SW480 (cell line): ENCODE measurements at places on chromosomes 5 and 9.

DNA sequence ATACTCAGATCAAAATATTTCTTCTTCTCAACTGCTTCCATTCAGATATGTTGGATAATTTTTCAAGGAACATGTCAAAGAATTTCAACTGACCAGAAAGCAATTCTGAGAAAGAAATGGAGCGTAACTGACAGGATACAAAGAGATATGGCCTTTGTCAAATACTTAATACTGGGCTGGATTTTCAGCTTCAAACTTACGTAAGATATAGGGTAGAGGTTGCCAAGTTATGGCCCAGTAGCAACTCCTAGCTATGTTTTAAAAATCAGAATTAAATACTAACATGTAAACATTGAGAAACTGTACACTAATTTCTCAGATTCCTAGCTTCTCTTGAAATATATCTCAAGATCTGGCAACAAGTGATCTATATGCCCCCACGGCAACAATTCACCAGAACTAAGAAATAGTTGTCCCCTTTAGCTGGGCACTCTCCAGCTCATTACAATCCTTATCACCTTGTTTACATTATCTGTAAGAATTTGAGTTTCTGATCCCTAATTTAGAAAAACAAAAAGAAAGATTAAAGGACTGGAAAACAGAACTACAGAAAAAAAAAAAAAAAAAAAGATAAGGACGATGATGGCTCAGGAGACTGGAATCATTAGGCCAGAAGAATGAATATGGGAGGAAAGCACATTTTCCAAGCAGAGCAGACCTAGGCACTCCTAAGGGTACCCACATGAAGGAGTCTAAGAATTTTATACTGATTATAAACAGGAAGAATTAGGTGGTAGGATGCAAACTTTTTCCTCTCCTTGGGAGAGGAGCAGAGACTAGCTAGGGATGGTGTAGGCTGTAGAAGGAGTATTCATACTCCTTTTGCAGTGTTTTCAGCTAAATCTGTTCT lies 23.0 kb downstream of the INIP start:
- no peak for DNase-seq

GRCh38 chr9:97703437-97704344 lies 6.6 kb upstream of the XPA start:
- DNase-seq: peak; percentile 94

DNA sequence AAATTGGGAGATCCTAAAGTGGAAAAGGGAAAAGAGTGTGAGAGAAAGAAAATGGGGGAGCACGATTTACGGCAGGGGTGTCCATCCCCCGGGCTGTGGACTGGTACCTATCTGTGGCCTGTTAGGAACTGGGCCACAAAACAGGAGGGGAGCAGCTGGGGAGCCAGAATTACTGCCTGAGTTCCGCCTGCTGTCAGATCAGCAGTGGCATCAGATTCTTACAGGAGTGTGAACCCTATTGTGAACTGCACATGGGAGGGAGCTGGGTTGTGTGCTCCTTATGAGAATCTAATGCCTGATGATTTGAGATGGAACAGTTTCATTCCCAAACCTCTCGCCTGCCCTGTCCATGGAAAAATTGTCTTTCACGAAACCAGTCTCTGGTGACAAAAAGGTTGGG lies 108.3 kb upstream of the ADAMTSL1 start:
- DNase-seq: no peak

DNA sequence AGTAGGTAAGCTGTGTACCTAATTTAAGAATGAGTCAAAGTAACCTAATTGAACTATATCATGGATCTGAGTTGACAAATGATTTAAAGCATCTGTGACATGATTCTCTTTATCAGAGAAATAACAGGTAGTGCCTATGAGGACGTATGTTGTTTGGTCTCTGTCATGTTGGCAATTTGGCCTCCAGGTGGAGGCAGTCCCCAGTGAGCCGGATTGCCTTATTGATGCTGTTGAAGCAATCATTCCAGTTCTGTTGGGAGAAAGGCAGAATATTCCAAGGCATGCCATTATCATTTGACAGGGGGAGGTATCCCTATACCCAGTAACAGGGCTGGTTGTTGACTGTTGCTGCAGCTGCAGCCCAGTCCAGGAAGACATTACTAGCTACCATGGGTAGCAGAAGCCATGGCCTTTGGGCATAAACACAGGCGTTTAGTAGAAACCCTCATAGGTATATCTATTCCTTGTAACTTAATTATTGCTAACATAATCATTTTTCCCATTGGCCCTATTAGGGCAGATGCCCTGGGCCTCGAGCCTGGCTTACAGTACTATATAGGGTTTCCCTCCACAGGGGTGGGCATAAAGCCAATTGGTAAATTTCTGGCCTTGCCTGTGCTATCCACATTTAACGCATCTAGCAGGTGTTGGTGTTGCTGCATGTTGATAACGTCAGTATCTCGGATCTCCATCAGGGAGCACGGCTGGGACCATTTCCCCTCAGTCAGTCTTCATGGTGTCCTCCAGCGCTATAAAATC lies 12.2 kb upstream of the SLC22A4 start:
- no peak for DNase-seq

DNA sequence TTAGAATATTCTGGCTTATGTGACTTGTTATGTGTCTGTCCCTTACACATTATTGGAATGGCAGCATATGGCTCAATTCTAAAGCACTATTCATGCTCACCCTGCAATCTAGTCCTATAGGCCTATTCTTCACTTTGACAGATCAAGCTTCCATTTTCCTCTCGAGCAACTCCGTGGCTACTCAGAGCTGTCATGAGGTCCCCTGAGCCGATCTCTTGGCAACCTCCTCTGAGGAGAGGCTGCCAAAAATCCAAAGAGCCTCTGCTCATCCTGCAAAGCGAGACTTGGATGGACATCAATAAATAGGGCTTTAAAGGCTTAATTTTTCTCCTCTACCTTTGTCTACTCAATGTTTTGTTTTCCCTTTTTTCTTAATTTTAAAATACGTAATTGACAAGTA lies 163.8 kb downstream of the GABRB2 start:
- DNase-seq: no peak

- DNase-seq: no peak
Measured at GRCh38 chr9:77010527-77010926, 8.9 kb upstream of the FOXB2 start.

DNA sequence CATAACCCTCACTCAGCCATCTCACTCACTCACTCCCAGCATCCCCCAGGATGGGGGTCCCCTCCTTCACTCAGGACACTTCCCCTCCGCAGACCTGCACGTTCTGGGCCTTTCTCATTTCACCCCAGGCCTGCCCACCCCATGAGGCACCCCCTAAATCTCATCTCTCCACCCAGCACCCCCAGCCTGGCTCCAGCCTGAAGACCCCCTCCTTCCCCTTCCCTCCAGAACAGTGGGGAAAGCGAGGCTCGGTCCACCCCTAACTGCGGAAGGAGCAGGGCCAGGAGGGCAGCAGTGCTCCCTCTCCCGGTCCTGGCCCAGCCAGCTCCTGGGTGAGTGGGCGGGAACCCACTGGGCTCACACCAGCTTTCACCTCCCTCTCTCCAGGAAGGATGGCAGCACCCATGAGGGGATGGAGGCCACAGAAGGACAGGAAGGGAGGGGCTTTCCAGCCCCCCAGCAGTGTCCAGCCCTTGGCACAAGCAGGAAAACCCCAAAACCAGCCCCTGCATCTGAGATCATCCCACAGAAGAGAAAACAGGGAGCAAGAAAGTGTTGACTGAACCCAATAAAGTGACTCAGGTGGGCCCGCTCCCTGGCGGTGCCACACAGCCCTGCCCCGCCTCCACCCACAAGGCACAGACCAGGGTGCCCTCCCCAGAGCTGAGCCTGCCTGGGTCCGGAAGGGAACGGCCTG lies 55.0 kb downstream of the LRSAM1 start:
- DNase-seq: no peak

GRCh38 chr5:159456722-159457465 lies 126.6 kb upstream of the IL12B start:
- peak; percentile 24 for DNase-seq

DNA sequence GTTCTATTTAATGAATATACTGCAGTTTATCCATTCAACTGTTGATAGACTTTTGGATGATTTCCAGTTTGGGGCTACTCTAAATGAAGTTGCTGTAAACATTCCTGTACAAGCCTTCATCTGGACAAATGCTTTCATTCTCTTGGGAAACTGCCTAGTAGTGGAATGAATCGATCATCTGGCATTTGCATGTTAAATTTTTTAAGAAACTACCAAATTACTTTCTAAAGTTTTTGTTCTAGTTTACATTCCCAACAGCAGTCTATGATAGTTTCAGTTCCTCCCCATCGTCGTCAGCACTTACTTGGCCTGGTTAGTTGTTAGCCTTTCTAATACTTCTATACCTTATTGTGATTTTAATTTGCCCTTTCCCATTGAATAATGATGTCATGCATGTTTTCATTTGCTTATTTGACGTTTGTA lies 306.3 kb downstream of the FER start:
- DNase-seq: no peak

GRCh38 chr9:6675268-6675667 lies 29.7 kb upstream of the GLDC start:
- no peak for DNase-seq

DNA sequence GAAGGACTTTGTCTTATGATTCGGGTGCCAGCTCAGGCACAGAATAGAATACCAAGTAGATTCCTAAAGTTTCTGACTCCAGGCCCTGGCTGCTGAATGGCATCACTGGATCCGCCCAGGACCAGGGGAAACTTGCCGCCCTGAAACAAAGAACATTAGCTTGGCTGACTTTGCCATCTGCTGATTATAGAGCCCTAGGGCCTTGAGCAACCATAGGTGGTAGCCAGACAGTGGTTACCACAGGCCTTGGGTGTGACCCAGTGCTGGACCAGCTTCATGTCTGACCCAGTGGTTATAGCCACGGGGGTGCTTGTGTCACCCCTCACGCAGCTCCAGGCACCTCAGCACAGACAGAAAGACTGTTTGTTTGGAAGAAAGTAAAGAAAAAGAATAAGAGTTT lies 62.7 kb downstream of the SSBP2 start:
- DNase-seq: no peak

GRCh38 chr5:17249029-17249634 lies 31.7 kb downstream of the BASP1 start:
- peak; percentile 44 for DNase-seq

DNA sequence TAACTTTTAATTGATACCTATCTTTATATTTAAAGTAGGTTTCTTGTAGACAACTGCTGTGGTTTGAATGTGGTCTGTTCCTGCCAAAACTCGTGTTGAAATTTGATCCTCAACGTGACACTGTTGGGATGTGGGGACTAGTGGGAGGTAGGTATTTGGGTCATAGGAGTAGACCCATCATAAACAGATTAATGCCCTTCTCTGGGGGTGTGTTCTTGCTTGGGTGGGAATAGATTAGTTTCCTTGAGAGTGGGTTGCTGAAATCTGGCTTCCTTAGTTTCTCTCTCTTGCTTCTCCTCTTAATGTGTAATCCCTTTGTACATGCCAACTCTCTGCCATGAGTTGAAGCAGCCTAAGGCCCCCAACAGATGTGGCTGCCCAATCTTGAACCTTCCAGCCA lies 34.6 kb upstream of the IPPK start:
- DNase-seq: no peak

GRCh38 chr9:21677834-21678233 lies 124.6 kb upstream of the MTAP start:
- DNase-seq: peak; percentile 17

- no peak for DNase-seq
Measured at GRCh38 chr5:155746367-155747038, 580.5 kb upstream of the SGCD start.

- DNase-seq: no peak
Measured at GRCh38 chr5:138440159-138441073, 1.6 kb downstream of the REEP2 start.

DNA sequence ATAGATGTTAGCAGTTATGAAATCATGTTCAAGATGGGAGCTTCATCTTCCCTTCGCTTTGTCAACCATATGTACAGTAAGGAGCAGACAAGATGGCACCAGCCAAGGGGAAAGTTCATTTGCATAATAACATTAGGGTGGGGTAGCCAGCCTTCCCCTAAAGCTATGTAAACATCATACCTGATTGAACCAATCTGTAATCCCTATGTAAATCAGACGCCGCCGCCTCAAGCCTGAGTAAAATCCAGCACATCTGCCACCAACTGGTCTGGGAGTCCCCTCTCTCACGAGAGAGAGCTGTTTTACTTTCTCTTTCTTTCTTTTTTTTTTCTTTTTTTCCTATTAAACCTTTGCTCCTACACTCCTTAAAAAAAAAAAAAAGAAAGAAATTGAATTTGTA lies 30.8 kb upstream of the REEP2 start:
- no peak for DNase-seq

DNA sequence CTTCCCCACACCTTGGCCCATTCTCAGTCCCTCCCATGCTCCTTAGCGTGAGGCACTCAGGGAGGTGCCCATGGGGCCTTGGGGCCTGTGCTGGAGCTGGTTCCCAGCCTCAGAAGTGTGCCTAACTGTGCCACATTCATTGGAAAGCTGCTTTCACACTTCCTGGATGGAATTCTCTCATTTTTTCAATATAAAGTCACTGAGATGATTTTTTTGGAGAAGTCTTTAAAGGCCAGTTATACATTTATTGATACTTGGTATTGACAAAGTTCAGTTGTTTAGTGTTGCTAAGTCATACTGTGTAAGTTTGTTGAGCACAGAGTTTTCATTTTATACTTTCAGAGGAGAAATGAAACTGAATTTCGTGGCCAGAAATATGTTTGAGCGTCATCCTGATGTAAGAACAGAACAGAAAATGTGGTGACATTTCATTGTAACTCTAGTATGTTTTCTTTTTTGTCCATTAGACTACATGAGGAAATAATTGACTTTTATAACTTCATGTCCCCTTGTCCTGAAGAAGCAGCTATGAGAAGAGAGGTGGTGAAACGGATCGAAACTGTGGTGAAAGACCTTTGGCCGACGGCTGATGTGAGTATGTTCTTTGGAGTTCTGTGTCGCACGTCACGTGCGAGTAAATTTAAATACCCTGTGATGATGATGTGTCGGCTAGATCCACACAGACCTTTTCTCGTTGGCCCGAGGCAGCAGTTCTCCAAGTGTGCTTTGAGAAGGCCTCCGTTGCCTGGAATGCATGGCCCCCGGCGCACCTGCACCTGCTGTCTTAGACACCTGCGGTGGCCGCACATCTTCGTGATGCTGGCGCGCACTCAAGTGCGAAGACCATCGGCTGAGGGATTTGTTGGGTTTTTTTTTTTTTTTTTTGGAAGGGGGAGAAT lies 24.1 kb downstream of the TENT4A start:
- no peak for DNase-seq

GRCh38 chr5:156683509-156683908 lies 166.6 kb upstream of the PPP1R2B start:
- no peak for DNase-seq

GRCh38 chr5:139660105-139660922 lies 12.2 kb downstream of the CXXC5 start:
- DNase-seq: peak; percentile 90

GRCh38 chr5:67301285-67301903 lies 104.8 kb upstream of the CD180 start:
- DNase-seq: no peak

- no peak for DNase-seq
Measured at GRCh38 chr9:68683433-68683832, 21.6 kb upstream of the PIP5K1B start.
